Activated CD4-positive, alpha-beta memory T cell treated with anti-CD3 and anti-CD28 coated beads for 36 hours (primary cell): ENCODE measurements at places on chromosomes 4 and X. TPM values are rescaled to one million over a fixed set of nuclear protein-coding genes. Genes with fewer than 3 reads are reported as not detected.

DNA sequence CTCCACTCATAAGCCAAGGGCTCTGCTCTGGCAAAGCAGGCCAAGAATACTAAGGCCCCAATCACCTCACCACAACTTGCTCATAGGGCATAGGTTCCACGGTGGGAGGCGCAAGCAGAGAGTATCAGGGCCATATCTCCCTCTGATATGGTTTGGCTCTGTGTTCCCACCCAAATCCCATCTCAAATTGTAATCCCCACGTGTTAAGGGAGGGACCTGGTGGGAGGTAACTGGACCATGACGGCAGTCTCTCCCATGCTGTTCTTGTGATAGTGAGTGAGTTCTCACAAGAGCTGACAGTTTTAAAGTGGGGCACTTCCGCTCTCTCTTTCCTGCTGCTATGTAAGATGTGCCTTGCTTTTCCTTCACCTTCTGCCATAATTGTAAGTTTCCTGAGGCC, 88.7 kb downstream of the SHROOM4 start:
- H3K27me3 ChIP-seq: no peaks in the 10 kb centered on the region
- H3K4me1 ChIP-seq: no peaks in the 10 kb centered on the region
- H3K27ac ChIP-seq: no peak overlapping the region
- no peak for DNase-seq
- no peaks in the 10 kb centered on the region for H3K36me3 ChIP-seq

DNA sequence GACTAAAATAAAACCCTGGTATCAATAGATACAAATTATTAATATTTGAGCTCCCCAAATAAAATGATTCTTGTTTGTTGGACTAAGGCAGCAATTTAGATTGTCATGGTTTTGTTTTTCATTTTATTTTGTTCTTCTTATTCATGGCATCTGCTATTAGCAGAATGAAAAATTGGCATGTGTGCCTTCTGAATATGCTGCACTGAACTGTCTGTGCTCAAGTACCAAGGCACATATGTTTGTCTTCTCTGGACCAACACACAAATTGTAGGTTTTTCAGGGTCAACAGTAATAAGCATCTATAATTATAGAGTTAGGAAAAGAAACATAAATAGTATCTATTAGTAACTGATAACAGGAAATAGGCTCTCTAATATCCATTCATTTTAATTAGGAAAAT, 121.1 kb downstream of the BANK1 start:
- H3K27me3 ChIP-seq: no peaks in the 10 kb centered on the region
- no peak for DNase-seq
- no peak overlapping the region for H3K4me3 ChIP-seq
- H3K27ac ChIP-seq: no peak overlapping the region
- H3K36me3 ChIP-seq: no peaks in the 10 kb centered on the region
- no peaks in the 10 kb centered on the region for H3K4me1 ChIP-seq

Gene FHL1
- 33.9 TPM for total RNA-seq

Gene SSX4B
- total RNA-seq: not detected

Gene OTC
- not detected for total RNA-seq
